NCI-H1048 (cell line): ENCODE measurements at places on chromosomes 16 and 17.

DNA sequence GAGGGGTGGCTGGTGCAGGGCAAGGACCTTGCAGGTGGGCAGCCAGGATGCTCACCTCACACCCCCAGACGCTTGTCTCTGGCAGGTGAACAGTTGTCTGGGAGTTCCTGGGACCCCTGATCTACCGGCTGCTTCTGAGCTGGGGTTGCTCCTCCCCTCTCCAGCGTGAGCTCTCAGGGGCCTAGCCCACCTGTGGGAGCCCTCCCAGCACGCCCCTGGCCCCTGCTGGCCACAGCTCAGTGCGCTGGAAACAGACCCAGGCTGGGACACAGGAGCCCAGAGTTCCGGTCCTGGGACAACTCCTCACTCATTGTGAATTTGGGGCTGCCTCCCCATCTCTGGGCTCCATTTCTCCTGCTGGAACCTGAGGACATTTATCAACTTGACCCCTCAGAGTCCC, 30.3 kb downstream of the ARHGAP23 start:
- DNase-seq, result no peak

DNA sequence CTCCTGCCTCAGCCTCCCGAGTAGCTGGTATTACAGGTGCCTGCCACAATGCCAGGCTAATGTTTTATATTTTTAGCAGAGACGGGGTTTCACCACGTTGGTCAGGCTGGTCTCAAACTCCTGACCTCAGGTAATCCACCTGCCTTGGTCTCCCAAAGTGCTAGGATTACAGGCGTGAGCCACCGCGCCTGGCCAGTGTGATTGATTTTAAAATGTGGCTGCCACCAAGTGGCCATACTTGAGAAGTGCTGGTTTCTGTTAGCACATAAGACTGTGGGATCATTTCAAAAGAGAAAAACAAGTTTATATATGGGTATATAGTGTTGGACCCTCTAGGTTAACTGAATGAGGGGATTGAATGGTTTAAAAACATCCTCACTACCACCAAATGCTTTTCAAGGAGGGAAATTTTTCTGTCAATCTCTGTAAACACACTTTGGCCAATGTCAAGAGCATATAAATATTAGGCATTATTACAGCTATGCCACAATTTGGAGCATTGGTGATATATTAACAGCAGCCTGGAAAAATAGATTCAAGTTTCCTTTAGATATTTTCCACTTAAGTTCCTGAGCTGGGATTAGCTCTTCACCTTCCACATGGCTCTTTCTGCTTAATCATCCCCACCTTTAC, 13.5 kb upstream of the DHRS13 start:
- no peak for DNase-seq

DNA sequence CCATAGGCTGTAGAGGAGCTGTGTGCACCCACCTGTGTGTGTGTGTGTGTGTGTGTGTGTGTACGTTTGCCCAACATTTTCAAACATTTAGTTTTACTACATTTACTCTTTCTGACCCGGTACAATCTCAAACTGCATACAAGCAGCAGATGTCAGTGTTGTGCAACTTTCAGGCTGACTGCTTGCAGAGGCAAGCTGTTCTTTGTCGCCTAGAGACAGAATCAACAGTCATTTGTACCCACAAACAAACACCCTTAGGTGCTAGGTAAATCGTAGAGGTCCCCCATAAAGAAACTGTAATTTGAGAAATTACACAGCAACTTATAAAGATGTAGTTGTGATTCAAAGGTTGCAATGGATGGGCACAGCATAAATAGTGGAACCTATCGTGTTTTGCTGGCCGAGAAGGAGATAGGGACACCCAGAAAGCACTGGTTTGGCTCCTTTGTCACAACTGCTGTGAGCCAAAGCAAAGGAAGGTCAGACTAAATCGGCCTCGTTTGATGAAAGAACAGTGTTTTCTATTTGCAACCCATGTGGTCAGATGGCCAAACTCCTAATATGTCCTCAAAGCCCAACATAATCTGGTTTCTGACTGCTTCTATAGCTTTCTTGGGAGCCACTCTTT, 478.4 kb downstream of the TOX3 start:
- no peak for DNase-seq

- DNase-seq, result no peak
Measured at GRCh38 chr17:27622986-27623385, 8.0 kb upstream of the LGALS9 start.

- no peak for DNase-seq
Measured at GRCh38 chr17:17504341-17505140, 8.3 kb upstream of the RASD1 start.

DNA sequence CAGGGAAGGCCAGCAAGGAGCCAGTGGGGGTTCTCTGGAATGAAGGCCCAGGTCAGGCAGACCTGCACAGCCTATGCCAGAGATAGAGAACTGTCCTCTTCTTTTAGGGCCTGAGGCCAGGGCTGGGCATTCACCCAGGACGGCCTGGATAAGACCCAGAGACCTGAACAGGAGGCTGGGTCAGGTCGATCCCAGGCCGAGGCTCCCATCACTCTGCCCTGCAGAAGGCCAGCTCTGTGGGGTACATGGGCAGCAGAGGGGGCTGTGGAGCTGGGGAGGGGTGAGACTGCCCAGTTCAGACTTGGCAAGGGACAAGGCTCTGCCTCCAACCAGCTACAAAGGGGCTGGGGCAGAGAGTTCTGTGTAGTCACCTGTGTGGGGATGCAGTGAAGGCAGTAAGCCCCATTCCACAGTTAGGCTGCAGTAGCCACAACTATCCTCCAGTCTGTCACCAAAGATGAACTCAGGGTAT, 14.6 kb downstream of the HSD11B2 start:
- no peak for DNase-seq
